ENCODE measurements at places on chromosomes 4 and X. TPM values are rescaled to one million over a fixed set of nuclear protein-coding genes. Genes with fewer than 3 reads are reported as not detected.

The ADH1C gene
- total RNA-seq, result 5.5 TPM

The AKAP4 gene
- not detected for total RNA-seq

The SLC38A5 gene
- 78.2 TPM for total RNA-seq

The UGDH gene
- total RNA-seq, result 323 TPM

The CTAG1B gene
- total RNA-seq, result not detected

The COX7B2 gene
- not detected for total RNA-seq
